Dermis blood vessel endothelial cell (primary cell): ENCODE measurements at places on chromosomes 2 and 18. TPM values are rescaled to one million over a fixed set of nuclear protein-coding genes. Genes with fewer than 3 reads are reported as not detected.

Gene LAMA3
- total RNA-seq: 14.1 and 15.9 TPM in 2 replicates

- no peak for DNase-seq
Observed at GRCh38 chr18:4589056-4589800, 134.1 kb upstream of the DLGAP1 start.

Gene C2orf81
- total RNA-seq: 0.14 and 0.17 TPM in 2 replicates

Gene ITGAV
- 182 and 188 TPM in 2 replicates for total RNA-seq

GRCh38 chr2:207055257-207055656 lies 110.5 kb downstream of the KLF7 start:
- no peak for DNase-seq
